Thymus (tissue), 14 donors: ENCODE measurements at places on chromosomes 6 and 20.
A peak's percentile ranks its signal among the peaks of the same experiment; 100 is the strongest.

DNA sequence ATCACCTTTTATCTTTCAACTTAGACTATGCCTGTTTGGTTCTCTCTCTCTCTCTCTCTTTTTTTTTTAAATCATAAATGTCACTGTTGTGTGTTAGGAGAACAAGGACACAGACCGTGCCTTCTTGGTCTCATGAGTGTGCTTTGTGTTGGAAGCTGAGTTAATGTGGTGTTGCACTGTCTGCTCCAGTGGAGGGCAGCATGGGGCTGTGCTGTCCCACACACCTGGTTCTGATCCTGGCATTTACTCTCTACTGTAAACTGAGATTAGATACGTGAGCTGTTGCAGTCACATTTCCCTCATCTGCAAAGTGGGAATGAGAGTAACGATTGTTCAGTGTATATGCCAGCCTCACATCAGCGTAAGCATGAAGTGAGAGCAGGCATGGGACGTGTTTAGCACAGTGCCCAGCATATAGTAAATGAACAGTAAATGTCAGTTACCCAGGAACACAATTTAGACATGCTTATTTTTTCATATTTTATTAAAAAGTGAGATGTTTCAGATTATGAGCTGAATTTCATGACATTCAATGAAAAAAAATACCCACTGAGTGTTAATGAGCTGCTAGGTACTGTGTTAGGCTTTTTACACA, 161.1 kb downstream of the FARS2 start:
- DNase-seq: peak; percentile 68

- DNase-seq: no peak
Observed at GRCh38 chr6:52365317-52365716, 3.4 kb downstream of the PAQR8 start.

GRCh38 chr20:43096126-43096930, 93.4 kb downstream of the PTPRT start:
- DNase-seq: no peak

GRCh38 chr6:37483917-37484785, 15.5 kb downstream of the CCDC167 start:
- peak; percentile 81 for DNase-seq

GRCh38 chr20:16930656-16931055, 182.5 kb downstream of the OTOR start:
- no peak for DNase-seq

- DNase-seq: no peak
Observed at GRCh38 chr20:23092384-23092756, 6.2 kb upstream of the CD93 start.

- DNase-seq: no peak
Observed at GRCh38 chr20:42442716-42443115, 747.0 kb downstream of the PTPRT start.

GRCh38 chr20:17624551-17625245, 54.8 kb downstream of the DSTN start:
- DNase-seq: no peak

GRCh38 chr20:41331731-41332130, 8.9 kb upstream of the LPIN3 start:
- DNase-seq: no peak

GRCh38 chr20:45247865-45248264, 6.5 kb downstream of the SLPI start:
- no peak for DNase-seq
